ENCODE measurements at places on chromosomes 13 and 19.
A peak's percentile ranks its signal among the peaks of the same experiment; 100 is the strongest.

GRCh38 chr13:40445557-40445990 lies 220.9 kb downstream of the FOXO1 start:
- peak; percentile 44 for DNase-seq

DNA sequence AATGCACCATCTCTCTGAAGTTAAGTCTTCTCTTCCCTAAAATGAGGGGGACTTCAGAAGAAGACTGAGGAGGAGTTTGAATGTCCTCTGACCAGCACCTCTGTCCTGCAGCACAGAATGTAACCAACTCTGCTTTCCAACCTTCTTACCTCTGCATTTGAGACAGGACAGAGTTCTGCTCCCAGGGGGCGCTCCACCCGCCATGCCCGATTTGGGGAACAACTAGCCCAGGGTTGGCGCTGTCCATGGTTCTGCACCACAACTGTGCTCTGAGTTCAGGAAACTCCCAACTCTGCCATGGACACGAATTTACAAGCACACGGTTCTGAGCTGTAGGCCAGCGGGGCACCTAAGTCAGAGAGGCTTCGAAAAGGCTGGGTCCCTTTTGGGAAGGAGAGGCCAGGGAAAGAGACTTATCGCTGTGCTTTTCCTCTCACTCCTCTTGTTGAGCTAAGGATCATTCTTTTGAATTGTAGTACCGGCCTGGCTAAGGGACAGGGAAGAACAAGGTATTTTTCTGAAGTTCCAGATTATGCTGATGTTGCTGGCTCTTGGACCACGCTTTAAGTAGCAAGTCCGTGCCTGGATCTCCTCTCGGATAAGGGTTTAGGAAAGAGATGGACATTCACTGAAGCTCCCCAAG lies 22.2 kb downstream of the SIGLEC5 start:
- DNase-seq, result peak; percentile 49

DNA sequence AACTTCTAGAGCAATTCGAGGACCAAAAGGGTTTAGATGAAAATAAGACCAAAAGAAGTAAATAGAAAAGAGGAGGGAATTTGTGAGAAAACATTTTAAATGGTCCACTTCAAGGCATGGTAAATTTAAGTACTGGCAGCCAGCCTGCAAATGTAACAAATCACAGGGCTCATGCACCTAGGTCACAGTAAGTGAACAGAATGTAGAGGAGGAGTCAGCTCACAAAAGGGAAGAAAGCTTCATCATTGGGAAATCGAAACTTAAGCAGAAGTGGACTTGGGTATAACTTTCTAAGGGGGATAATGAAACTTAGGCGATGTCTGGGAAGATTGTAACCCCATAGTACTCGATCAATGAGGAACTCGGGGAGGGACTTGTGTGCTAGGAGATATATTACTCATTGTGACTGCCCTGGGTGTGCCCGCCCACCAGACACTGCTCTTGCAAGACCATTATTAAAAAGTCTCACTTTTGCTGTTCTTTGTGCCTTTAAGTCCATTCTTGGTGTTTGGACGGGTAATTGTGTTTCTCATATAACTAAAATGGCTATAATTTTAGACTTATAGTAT lies 1053.6 kb upstream of the MIR17HG start:
- no peak for DNase-seq

DNA sequence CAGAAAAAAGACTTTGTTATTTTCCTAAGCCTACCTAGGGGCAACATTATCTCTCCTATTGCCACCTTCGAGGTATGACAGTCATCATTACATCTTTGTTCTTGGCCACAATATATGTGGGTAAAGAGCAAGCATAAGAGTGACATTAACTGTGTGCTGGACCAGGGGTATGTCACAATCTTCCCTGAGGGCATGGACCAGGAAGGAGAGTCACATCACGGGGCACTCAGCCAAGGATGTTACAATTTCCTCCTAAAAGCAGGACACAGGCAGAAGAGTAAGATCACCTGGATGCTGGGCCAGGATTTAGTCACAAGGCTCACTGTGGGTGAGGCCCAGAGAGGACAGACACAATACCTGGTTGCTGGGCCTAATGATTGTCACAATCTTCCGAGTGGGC lies 53.0 kb upstream of the ZNF728 start:
- DNase-seq, result no peak

- no peak for DNase-seq
These were observed 13.5 kb upstream of the RXFP2 start for GRCh38 chr13:31725841-31726240.

DNA sequence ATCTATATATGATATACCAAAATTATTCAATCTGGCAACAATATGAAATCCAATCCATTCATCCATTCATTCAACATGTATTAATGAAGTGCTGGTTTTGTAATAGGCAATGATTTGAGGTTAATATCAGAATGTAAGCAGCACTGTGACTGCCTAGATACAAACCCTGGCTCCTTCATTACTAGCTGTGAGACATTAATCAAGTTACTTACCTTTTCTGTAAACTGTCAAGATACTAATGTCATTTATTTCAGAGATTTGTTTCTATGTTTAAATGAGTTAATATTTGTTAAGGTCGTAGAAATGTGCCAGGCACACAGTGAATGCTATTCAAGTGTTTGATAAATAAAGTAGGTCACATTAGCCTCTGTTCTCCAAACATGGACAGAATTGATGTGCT lies 40.9 kb downstream of the CLDN10 start:
- no peak for DNase-seq

- no peak for DNase-seq
These were observed 75.8 kb upstream of the UBAC2 start for GRCh38 chr13:99124794-99125316.

DNA sequence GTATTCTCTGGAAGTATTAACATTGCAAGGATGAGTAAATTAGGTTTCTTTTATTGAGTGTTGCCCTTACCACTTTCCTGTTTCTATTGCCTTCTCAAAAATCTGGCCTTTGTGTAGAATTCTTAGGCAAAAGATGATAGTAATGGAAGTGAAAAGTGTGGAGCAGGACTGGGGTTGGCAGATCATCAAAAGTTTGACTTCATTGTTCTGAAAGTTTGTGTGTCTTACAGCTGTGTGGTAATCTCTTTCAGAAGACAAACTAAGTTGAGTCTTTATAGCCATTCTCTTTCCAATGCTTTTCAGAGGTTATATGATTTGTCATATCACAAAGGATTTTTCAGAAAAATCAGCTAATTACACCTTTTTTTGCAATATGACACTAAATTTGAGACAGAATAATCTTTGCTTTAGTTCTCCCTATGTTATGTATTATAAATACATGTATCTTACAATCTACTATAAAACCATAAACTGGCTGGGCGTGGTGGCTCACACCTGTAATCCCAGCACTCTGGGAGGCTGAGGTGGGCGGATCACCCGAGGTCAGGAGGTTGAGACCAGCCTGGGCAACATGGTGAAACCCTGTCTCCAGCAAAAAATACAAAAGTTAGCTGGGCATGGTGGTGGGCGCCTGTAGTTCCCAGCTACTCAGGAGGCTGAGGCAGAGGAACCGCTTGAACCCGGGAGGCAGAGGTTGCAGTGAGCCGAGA lies 8.7 kb upstream of the KCNRG start:
- no peak for DNase-seq

GRCh38 chr13:112727581-112727980 lies 37.7 kb downstream of the ATP11A start:
- DNase-seq, result no peak

- no peak for DNase-seq
These were observed 886 bp downstream of the CRLF1 start for GRCh38 chr19:18605546-18606280.

GRCh38 chr19:17629760-17630159 lies 58.4 kb downstream of the UNC13A start:
- no peak for DNase-seq

DNA sequence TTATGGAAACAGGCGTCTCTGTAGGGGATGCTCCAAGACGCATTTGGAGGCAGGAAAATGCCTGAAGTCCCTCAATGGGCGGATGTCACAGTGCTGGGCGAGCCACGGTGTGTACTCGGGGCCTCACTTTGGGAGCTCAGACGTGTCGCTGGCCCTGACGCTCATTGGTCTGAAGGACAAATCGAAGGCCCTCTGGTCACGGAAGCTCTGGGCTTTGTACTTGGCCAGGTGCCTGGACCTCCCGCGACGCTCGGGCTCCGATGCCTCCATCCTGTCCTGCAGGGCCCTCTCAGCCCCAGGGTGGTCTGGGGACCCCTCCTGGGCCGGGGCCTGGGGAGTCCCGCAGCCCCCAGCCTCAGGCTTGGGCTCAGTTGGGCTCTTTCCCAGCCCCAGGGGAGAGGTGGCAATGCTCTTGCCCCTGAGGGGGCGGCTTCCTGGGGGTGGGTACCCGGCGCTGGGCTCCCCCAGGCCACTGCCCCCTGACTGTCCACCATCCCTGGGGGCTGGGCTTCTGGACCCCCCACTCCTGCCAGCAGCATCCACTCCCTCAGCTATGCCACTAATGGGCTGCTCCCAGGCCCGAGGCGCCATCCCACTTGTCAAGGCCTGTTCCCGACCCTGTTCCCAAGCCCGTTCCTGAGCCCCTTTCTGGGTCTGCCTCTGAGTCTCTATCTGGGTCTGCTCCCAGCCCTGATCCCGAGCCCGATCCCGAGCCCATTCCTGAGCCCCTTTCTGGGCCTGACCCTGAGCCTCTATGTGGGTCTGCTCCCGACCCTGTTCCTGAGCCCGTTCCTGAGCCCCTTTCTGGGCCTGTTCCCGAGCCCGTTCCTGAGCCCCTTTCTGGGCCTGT lies 39.5 kb upstream of the GRTP1 start:
- DNase-seq, result no peak

- no peak for DNase-seq
These were observed 33.9 kb upstream of the LATS2 start for GRCh38 chr13:21095311-21095710.

DNA sequence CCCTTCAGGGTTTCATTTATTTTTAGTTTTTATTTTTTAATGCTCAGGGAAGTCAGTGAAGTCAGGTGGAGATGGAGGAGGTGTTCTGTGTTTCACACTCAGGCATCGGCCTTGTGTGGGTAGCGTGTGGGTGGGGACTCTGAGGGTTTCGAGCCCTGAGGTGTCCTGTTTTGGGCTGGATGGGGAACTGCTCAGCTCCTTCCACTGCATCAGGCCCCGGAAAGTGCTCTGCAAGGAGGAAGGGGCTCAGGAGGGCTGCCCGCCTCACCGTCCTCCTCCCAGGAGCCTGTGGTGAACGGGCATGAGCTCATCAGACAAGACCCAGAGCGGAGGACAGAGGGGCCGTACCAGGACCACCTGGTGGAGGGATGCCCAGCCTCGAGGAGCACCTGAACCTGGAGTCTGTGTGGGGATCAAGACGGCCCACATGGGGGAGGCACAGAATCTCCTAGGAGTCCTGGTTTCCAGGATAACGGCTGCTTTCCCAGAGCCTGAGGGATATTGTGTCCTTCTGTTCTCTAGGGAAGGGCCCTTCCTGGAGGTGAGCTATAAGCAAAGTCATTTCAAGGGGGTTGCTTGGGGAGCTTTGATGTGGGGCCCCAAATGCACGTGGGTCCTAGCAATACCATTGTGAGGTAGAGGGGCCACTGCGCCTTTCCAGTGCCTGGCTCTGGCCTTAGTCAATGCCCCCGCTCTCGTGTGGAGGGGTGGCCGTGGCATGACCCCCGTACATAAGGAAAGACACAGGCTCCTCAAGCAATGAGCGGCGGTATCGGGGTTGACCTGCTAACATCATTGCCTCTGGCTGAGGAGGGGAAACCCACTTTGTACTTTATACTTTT lies 13.5 kb upstream of the GAS6 start:
- DNase-seq, result no peak

- DNase-seq, result no peak
These were observed 51.5 kb downstream of the MCF2L start for GRCh38 chr13:113020323-113021080.

DNA sequence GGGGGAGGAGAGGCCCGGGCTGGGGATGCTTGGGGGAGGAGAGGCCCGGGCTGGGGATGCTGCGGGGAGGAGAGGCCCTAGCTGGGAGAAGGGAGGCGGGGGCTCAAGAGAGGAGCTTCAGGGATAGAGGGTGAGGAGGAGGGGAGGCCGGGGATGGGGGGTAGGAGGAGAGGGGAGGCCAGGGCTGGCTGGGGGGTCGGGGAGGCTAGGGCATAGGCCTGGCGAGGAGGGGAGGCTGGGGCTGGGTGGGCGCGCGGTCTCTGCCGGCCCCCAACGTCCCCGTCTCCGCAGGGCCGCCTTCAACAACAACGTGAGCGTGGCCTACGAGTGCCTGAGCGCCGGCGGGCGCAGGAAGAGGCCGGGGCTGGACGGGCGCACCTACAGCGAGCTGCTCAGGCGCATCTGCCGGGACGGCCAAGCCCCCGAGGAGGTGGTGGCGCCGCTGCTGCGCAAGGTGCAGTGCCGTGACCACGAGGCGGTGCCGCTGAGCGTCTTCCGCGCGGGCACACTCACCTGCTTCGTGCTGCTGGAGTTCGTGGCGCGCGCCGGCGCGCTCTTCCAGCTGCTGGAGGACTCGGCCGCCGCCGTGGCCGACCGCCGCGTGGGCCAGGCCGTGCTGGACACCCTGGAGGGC lies 11.4 kb downstream of the TPGS1 start:
- no peak for DNase-seq

- DNase-seq, result no peak
These were observed 25.5 kb downstream of the FAM187B start for GRCh38 chr19:35202722-35203688.

DNA sequence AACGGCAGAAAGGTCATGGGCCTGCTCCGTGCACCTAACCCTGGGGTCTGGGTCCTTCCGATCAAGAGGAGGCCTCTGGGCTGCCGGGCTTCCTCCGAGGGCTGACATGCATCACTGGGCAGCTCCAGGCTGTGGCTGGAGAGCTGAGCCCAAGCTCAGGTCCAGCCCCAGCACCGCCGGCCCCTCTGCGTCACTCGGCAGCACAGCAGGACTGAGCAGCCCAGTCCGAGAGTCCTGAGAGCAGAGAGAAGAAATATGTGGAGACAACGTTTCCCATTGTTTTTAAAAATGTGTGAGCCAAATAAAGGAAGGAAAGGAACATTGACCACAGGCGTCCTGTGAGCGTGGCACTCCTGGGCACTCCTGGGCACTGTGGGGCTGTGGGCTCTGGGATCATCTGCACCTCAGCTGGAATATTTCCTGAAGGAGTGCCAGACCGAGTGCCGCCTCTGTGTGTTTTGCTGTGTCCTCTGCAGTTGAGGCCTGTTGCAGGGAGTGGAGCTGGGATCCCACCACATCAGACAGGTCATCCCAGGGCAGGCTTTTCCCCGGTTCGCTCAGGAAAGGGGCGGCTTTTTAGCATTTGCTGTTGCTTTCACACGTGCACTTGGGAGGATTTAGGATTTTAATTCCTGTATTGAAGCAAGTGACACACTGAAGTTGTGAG lies 37.8 kb upstream of the TFDP1 start:
- no peak for DNase-seq

DNA sequence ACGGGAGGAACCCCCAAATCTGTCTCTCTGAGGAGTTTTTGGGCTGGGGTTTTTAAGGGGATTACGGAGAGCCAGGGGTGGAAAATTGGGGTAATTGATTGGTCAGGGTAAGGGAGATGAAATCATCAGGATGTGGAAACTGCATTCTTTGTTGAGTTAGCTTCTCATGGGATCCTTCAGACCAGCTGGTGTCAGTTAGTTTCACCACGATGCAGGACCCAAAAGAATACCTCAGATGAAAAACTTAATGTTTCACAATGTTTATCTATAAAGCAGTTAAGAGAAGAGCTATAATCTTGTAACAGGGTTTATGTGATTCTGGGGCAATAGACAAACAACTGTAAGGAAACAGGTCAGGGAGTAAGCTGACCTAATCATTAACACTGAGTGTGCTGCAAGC lies 230.8 kb downstream of the POU4F1 start:
- no peak for DNase-seq

- DNase-seq, result no peak
These were observed 540.8 kb downstream of the OLFM4 start for GRCh38 chr13:53569453-53569852.
